ENCODE measurements at places on chromosomes 5 and 9.
A peak's percentile ranks its signal among the peaks of the same experiment; 100 is the strongest.

DNA sequence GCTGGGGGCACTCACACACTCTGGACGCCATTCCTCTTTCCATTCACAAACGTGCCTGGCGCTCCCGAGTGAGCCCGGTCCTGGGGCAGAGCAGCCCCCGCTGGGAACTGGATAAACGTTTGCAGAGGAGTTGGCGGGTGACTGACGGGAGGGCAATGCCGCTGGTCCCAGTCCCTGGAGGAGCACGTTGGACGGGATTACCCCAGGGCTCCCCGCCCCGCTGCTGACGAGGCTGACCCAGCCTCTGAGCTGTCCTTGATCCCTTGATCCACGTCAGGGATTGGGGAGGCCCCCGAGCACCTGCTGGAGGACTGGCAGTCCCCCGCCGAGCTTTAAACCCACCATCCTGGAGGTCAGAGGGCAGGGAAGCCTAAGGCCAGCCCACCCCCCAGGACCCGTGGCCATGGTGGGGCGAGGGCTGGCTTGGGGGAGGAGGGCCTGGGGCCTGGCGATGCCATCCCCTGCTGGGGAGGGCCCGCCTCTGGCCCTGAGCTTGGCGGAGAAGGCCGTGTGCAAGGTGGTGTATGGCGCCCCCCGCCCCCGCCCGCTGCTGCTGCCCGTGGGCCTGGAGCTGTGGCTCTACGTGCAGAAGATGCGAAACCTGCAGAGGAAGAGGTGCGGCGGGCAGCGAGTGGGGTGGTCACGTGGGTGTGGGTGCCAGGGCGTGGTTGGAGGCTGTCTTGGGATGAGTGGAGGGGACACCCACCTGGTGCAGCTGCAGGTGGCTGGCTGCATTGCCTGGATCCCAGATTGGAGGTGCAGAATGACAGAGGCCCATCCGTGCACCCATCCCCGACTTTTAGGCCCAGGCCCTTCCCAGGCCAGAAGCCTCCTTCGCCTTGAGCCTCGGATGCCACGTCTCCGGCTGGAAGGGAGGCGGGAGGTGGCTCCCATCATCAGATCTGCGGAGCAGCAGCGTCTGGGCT is 4.5 kb downstream of the GPSM1 start:
- DNase-seq = no peak

DNA sequence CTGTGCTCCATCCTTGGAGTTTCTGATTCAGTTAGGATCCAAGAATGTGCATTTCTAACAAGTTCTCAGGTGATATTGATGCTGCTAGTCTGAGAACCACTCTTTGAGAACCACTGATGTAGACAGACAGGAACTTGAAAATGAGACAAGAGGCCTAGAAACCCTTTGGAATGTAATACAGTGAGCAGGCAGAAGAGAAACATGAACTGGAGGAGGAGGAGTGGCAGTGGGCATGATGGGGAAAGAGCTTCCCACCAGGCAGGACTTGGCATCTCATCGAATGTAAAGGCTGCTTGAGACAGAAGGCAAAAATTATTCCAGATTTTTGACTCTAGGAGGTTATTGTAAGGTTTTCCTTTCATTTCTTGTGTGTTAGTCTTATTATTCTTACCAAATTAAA is 295.8 kb upstream of the SGCD start:
- no peak for DNase-seq

- DNase-seq = no peak
These were observed 185.6 kb downstream of the DMAC1 start for GRCh38 chr9:7613931-7614330.

DNA sequence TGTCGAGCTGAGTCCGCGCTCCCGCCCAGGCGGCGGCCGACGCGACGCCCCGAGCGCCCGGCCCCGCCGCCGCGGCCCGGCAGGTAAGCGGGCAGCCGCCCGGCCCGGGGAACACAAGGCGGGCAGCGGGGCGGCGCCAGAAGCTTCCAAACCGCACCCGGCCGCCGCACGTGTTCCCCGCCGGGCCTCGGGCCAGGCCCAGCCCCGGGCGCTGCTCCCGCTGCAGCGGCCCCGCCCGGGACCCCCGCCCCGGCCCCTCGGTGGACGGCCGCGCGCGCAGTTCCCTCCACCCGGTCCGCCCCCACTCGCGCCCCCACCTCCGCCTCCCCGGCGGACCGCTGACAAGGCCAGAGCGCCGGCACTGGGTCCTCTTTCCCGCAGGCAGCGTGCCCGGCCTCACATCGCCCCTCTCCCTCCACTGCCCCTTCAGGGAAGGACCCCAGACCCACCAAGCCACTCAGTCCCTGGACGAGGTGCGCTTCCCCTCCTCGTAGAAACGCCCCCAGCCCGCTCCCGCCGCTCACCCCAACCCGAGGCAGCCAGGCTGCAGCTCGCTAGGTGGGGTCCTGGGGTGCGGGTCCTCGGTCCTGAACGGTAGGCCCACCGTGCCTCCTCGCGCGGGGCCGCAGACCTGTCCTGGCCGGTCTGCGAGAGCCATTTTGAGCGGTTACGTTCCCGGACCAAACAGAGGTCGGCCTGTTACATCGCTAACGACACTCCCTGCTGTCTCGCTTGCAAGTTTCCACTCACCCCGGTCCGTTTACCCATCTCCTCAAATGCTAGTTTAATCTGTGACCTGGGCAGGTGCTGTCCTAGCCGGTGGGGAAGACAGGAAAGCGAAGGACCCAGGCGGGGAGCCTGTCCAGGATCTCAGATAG is 475 bp downstream of the WDR5 start:
- no peak for DNase-seq

DNA sequence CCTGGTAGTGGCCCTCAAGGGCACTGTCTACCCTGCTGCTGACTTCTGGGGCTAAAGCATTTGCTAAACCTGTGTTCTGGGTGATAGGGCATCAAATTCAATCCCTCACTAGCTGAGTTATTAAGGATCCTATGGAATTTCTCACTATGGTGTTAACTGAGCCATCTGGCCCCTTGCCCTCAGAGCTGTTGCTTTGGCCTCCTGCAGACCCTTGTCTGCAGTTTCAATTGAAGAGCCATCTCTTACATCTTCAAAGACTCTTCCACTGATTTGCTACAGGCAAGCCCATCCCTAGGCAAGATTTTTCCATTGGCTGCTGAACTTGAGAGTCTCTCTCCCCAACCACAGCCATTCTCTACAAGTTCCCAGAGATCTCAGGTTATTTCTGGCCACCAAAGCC is 418.2 kb downstream of the ZNF608 start:
- DNase-seq = no peak

- DNase-seq = peak; percentile 12
These were observed 24.3 kb downstream of the CPLX2 start for GRCh38 chr5:175895686-175896102.

GRCh38 chr9:123375469-123376132 is 19.6 kb downstream of the CRB2 start:
- no peak for DNase-seq

DNA sequence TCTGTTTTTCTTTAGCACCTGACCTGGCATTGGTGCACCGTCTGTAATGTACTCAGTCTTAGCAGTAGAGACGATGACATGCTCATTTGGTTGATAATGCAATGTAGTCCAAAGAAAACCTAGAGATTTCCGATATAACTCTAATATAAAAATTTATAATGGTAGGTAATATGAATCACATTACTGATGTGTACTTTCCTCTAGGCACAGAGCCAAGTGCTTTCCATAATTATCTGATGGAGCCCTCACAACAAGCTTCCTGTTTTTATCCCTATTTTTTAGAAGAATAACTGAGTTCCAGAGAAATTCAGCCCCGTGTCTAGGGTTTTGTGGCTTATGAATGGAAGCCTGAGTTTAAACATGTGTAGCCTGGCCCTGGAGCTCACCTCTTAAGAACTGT is 53.7 kb downstream of the KDM4C start:
- DNase-seq = no peak

GRCh38 chr5:68710514-68710913 is 383.3 kb upstream of the SLC30A5 start:
- DNase-seq = no peak

- DNase-seq = no peak
These were observed 263.7 kb downstream of the CEMIP2 start for GRCh38 chr9:71504636-71505035.

DNA sequence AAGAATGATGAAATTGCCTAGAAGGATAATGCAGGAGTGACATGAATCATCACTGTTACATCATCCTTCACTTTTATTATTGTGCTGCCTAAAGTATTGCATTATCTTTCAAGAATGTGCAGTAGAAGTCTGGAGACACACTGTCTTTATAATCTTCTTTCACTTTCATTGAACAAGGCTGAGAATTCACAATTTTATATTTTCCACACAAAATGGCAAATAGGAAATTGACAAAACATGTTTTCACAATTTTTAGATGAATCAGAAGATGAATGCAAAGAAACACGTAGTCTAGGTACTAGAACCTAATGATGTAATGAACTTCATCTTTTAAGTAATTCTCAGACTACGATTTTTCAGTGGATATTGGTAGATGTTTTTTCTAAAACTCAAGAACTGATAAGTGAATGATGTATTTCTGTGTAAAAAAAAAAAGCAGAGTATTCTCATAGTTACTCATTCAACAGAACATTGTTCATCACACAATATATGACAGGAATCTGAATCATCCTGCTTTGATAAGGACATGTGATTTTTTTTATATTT is 131.5 kb upstream of the GRHPR start:
- DNase-seq = no peak

DNA sequence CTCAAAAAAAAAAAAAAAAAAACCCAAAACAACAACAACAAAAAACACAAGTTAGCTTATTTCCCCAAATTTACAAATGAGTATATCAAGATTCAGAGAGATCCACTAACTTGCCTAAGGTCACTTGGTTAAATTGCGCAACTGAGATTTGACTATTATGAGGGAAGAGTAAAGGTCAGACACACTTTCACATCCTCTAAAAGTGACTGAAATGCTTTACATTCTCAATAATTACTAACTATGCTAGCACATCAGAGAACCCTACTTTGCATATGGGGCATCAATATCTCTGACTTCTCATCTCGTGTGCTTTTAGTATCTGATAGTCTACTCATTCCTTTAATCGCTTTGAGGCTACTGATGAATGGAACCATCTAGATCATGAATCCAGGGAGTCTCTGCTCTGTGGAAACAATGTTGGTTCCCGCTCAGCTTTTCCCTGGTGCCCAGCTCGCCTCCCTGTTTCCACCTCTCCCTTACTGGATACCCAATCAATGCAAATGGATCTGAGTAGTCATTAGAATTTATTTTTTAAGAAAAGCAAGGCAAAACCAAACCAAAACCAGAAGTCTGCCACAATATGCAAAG is 182.1 kb upstream of the TRIM32 start:
- no peak for DNase-seq

DNA sequence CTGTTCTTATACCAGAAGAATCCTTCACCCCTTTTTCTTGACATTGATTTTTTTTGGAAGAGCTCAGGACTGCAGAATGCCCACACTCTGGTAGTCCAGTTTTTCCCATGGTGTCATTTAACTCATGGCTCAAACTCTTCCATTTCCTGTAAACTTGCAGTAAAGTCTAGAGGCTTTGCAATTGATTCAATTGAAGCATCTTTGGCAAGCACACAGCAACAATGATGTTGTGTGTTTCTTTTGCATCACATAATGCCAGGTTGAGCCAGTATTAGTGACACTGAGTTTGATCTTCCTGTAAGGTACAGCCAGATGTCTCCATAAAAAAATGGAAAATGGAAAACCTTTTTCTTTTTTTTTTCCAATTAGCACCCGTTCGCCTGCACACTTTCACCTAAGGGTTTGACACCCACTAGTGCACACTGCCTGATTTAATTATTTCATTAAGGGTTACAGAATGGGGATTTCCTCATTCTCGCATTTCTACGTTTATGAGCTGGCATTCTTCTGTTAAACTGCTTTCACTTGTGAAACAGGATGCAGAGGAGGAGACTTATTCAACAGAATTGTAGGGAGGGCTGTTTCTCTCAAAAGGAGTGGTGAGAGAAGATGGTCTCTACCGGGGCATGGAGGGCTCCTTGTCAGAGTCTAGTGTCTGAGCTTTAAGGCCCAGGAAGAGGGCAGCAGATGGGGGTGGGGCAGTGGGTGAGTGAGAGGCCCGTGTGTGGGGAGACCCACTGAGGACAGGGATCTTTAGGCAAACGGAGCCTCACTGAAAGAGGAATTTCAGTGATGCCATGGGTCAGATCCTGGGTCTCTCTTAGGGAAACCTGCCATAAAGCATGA is 2.2 kb upstream of the S1PR3 start:
- DNase-seq = no peak

DNA sequence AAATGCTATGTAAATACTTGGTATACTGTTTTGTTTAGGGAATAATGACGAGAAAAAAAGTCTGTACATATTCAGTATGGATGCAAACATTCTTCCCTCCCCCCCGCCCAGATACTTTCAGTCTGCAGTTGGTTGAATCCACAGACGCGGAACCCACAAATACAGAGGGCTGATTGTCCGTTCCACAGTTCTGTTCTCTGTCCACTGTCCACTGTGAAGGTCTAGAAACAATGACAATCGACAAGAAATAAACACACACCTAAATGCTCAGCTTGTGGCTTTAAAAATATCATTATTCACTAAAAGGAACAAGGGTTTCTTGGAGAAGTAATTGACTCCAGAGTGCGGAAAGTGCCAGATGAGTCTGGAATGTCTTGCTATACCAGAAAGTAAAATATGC is 109.1 kb downstream of the TMEM161B start:
- DNase-seq = no peak

- DNase-seq = no peak
These were observed 160.4 kb downstream of the ESM1 start for GRCh38 chr5:54825005-54825404.

DNA sequence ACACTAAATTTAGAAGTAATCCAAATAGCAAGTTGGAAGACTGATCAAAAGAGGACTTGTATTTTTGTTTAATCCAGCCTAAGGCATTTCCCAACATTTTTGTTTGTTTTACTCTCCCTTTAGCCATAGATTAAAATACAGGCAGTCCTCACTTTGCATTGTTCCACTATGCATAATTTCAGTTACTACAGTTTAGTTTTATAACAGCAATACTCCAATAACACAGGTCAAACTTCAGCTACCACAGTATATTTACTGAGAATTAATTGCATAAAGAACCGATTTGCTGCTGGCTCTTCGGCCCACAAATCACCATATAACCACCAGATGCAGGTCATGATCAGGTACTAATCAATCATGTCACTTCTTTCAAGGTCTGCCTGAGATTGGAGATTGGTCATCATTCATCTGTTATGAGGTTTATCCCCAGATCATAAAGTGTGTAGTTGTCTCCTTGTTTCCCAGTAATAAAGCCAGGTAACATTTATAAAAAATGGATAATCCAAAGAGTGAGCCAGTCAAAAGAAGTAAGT is 12.1 kb downstream of the FTMT start:
- no peak for DNase-seq

DNA sequence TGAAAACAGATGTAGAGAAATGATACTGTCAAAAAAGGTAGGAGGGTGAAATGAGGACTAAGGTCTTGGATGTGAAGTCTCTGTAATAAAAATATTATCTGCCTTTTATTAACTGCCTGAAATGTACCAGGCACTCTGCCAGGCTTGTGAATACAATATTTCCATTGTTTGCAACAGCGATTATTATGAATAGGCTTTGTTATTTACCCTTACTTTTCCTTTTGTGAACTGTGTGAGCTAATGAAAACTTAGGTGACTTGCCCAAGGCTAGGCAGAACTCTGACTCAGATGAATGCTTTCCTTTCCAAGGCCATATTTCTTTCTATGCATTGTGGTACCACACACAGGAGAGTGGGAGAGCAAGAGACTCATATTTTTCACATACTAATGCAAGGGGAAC is 204.1 kb downstream of the CDH12 start:
- no peak for DNase-seq

- DNase-seq = no peak
These were observed 33.9 kb downstream of the PNPLA7 start for GRCh38 chr9:137516144-137516917.

Measured in stimulated activated CD4-positive, alpha-beta T cell treated with anti-CD3 and anti-CD28 coated beads, Interleukin-15, amount 100 ng/mL, for 48 hours (primary cell).